PC-3 (cell line): ENCODE measurements at places on chromosomes 2 and 18.

- no peak for DNase-seq
Observed at GRCh38 chr18:46736135-46736534, 20.7 kb downstream of the ST8SIA5 start.

GRCh38 chr2:38377050-38377828 is at the start of gene ATL2:
ATL2 (minus strand) TSS chr2:38377273; CDS start chr2:38377260, 13 bp downstream.
- peak; percentile 93 for DNase-seq

DNA sequence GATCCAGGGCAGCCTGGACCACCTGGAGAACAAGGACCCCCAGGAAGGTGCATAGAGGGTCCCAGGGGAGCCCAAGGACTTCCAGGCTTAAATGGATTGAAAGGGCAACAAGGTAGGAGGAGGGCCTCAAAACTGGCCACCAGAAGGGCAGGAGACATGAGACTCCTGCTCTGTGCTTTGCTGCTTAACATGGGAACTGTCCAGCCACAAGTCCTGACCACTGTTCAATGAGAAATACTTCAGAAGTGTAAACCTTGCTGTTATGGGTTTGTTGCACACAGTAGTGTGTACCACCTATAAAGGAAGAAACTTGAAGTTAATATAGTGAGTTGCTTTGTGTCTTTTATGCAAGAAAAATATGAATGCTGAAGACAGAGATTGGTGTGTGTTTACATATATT is 44.2 kb upstream of the MFF start:
- no peak for DNase-seq

DNA sequence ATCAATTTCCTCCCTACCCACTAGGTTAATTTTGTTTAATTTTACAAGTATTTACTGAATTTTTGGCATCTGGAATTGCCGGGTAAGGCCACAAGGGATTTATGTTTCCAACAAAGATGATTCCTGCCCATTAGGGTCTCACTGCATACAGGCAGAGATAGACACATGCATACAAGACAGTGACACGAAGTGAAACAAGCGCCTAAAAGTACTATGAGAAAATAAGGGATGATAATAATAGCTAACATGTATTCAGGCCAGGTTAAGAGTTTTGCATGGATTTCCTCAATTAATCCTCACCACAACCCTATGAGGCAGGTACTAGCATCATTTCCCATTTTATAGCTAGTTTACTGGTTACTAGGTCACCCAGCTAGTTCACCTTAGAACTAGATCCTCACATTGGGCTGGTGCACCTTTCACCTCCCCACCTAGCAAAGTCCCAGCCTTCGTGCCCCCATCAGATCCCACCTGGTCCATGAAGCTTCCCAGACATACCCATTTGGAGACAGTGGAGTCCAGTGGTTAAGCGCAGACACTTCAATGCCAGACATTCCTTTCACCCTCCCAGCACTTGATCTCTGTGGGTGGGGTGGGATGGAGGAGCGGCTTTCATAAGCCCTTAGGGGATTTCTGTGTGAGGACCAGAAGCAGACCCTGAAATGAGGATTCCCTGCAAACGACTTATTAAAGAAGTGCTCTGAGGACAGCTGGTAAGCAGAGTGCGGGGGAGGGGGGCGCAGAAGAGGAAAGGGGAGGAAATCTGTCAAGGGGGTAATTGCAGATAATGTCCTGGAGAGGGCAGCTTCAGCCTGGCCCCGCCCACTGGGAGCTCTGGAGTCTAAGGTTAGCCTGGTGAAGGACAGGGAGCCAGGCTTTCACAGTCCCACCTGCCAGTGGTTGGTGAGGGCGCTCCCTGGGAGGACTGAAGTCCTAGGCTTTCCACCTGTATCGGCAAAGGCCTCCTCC is 5.8 kb upstream of the DGUOK start:
- DNase-seq, result no peak

DNA sequence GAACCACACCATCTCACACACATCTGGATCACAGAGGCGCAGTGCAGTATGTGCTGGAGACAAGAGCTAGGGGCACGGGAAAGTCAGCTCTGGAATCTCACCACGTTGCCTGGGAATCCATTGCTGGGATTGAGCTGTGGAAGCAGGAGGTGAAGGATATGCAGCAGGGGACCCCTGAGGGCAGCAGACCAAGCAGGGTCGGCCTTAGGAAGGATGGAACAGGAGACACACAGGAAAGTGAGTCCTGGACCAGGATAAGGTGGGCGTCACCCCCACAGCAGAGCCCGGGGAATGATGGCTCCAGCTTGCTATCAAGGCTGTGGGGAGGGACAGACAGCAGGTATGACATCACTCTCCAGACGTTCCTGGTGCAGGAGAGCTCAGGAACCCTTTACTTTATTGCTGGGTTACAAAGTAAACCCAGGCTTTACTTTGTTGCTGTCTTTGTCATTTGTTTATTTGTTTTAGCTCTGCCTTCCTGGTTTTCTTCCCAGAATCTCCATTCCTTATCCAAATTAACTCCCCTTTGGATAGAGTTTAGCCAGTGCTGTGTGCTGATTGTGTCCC is 329.8 kb upstream of the MYT1L start:
- no peak for DNase-seq

GRCh38 chr2:32250290-32250689 is 14.4 kb downstream of the NLRC4 start:
- no peak for DNase-seq
